NCI-H510A (cell line): ENCODE measurements at places on chromosomes 11 and 22.
A peak's percentile ranks its signal among the peaks of the same experiment; 100 is the strongest.

DNA sequence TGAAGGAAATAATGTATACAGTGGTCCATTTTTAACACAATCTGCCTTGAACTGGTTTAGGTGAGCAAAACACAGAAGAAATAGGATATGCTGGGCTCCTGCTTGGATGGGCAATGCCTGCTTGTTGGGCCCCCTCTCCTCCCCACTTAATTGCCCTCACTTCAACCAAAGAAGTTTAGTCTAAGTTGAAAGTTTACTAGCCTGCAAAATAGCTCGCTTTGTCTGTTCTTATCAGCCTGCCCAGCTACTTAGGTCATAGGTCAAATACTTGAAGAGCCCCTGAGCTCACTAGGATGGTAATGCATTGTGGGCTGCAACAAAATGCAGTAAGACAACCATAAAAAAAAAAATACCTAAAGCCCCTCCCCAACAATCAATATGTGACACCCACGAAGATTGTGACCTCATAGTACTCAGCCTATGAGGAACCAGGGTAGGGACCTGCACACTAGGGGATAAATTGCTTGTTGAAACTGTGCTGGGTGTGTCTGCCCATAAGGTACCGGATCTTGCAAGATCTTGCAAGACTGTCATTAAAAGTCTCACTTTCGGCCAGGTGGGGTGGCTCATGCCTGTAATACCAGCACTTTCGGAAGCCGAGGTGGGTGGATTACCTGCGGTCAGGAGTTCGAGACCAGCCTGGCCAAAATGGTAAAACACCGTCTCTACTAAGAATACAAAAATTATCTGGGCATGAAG lies 10.9 kb downstream of the DRICH1 start:
- DNase-seq = no peak

- DNase-seq = no peak
Observed at GRCh38 chr22:45296628-45297297, 12.0 kb downstream of the UPK3A start.

DNA sequence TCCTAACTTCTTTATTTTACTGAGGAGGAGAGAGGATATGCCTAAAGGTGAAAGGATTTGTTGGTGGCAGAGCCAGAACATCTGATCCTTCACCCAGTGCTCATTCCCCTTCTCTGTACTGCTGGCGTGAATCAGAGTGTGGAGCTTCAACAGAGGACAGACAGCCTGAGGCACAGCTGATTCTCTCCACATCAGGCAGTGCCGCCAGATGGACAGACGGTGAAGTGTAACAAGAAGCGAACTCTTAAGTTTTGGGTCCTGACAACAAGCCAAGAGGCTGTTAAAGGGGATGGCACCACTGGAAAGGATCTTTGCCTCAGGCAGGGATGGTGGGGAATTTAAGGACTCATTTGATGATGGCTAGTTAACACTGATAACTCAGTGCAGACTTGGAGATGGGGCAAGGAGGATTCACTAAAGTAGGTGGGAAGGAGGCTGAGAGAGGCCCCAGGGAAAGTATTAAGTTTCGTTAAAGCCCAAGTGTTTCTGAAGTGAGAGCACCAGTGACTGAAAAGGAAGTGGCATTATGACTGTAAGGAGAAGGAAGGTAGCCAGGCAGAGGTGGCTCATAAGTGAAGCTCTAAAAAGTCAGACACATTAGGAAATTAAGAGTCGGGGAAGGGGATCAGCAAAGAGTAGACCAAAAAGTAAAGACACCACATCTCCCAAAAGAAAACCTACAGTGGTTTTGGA lies 81.3 kb downstream of the CLPB start:
- DNase-seq = no peak

- DNase-seq = no peak
Observed at GRCh38 chr11:30936491-30936890, 350.3 kb upstream of the MPPED2 start.

DNA sequence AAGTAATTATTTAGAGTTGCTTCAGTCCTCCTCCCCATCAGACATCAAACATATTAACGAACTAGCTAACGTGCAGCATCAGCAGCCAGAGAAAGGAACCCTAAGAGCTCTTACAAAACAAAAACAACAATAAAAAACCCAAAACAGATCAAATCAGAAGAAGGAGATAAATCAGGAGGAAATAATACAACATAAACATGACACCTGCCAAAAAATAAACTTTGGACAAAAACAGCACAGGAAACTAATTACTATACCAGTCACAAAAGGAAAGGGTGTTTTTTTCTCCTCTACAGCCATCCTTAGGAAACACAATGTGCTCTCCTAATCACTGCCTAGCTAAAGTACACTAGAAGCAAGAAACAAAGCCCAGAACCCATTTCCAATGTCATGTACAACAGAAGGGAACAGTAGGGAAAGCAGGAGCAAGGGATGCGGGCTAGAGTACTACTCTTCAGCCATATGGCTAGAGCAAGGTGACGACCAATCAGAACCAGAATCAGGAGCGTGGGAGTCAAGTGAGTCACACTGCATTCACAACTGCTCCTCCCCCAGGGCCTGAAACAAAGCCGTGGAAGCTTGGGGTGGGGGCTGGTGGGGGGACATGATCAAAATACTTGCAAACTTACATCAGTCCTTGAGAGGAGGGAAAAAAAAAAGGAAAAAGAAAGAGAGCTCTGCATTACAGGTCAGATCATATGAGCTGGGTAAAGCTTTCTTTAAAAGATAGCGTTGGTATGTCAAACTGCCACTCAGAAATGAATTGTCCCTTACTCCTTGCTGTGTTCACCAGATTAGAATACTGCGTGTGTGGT lies 60.4 kb downstream of the LARGE2 start:
- DNase-seq = no peak

DNA sequence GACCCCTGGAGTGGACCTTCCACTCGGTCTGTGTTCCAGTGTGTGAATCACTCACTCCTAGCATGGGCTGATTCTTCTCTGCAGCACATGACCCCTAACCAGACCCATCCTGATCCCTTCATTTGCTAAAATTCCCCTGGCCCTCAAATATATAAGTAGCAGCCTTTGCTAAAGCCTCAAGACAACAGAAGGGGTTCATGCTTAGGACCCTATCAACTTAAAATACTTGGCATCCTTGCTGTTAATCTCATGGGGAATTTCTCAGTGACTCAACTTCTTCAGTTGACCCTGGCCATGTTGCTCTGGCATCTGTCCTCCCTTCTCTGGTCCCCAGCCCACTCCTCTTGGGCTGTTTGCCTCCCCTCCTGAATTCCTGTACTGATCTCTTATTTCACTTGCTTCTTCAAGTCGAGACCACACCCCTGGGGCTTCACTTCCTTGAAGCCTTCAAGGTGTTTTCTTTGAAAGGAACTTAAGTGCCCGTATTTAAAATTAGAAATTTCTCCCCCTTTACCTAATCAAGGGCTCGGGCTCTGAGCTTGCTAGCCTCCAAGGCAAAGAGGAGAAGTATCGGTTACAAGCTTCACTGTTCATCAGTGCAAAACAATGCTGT lies 23.6 kb downstream of the NNMT start:
- no peak for DNase-seq

- no peak for DNase-seq
Observed at GRCh38 chr11:73275381-73275750, 3.2 kb downstream of the P2RY6 start.

GRCh38 chr11:68329978-68330699 lies 17.7 kb downstream of the LRP5 start:
- no peak for DNase-seq

GRCh38 chr22:38745676-38746460 lies 9.9 kb downstream of the SUN2 start:
- peak; percentile 91 for DNase-seq

DNA sequence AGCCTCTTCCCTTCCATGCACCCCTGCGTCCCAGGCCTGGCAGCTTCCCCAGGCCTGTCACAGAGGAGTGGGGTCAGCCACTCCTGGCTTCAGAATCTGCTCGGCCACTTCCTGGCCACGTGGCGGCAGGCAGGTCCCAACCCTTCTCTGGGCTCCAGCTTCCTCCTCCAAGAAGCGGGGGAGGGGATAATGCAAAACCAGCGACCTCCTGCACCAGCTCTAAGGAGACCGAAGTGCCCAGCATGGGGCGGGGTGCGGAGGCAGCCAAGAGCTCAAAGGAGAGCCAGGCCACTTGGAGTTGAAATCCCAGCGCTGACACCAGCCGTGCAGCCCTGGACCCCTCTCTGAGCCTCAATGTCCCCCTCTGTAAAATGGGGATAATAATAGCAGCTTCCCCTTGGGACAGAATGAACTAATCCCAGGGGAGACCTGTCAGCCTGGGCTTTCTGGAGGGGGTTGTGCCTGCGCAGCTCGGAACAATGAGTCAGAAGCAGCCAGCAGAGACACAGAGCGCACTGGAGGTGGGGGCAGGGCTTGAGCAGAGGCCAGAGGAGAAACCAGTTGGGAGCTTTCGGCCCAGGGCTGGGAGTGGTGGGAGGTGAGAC lies 22.8 kb upstream of the PICK1 start:
- no peak for DNase-seq

DNA sequence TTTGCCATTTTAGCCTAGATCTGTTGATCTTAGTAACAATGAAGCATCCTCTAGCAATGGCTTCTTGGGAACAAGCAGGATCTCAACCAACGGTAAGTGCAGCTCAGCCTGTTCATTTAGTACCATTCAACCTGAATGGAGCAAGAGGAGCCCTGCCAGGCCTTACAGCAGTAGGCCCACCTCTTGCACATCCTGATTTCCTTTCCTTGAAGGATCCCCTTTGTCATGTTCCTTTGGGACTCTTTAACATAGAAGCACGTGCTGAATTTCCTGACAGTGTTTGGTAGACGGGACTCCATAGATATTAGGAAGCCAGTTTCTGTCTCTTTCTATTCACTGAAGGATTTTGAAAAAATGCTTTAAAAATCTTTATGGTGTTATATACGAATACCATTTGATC lies 1.5 kb downstream of the PIWIL4 start:
- DNase-seq = no peak

- no peak for DNase-seq
Observed at GRCh38 chr11:73728000-73728399, 32.9 kb downstream of the RAB6A start.

- no peak for DNase-seq
Observed at GRCh38 chr11:123218451-123218850, 23.4 kb upstream of the CLMP start.
